ENCODE measurements at places on chromosomes 7 and 10. TPM values are rescaled to one million over a fixed set of nuclear protein-coding genes. Genes with fewer than 3 reads are reported as not detected.

The CARD11 gene
- total RNA-seq = 120 TPM

The CPED1 gene
- total RNA-seq = not detected

The SORCS1 gene
- not detected for total RNA-seq

The CAMK1D gene
- total RNA-seq = 6.8 TPM

The NODAL gene
- total RNA-seq = not detected

DNA sequence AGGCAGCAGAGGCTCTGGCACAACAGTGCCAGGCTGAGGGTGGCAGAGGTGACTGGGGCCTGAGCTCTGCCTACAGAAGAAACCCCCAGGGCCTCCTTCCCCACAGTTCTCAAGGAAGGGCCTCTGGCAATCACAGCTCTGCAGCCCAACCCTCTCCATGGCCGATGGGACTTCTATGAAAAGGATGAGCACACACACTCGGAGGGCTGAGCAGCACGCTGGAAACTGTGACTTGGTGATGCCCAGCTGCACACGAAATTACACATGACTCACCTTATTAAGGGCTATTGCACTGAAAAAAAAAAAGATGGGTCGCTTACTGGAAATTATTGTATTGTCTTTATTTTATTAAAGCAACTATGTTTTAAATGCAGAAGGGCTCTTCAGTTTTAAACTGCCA lies 42.9 kb upstream of the LRRC18 start:
- no peak overlapping the region for H3K27ac ChIP-seq
- H3K36me3 ChIP-seq = no peaks in the 10 kb centered on the region
- no peaks in the 10 kb centered on the region for H3K4me1 ChIP-seq
- no peak overlapping the region for H3K4me3 ChIP-seq
- DNase-seq = no peak

GRCh38 chr7:101124376-101125056 lies 2.4 kb upstream of the SERPINE1 start:
- H3K27ac ChIP-seq = peak overlapping the region; percentile 82
- peaks cover 44% of the 10 kb centered on the region for H3K4me1 ChIP-seq
- peaks cover 47% of the 10 kb centered on the region for H3K27me3 ChIP-seq

DNA sequence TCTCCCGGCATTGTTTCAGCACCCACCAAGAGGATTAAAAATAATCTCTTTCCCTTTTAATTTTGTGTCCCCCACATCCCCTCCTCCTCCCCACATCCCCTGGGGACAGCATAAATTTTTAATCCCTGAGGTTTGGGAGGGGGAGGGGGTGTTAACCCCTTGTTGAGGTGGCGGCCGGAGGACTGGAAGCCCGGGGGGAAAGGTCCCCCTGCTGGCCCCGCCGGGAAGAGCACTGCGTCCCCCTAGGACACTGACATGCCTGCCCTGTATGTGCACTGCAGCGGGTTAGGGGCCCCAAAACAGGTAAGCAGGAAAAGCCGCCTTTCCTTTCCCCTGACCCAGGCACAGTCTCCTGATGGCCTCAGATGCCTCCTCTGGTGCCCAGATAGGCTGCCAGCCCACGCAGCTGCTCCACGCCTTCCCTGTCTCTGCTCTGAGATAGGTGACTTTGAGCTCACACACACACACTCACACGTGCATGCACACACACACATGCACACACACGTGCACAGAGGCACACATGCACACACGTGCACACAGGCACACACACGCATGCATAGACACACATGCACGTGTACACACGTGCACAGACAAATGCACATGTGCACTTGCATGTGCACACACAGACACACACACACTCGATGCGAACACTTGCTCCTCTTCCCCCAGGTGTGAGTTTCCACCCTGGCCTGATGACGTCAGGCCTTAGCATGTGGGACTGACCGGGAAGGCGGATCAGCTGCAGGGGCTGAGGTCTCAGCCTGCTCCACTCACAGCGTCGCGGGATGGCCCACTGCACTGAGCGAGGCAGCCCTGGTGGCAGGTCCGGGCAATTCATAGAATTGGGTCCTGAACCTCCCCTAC lies 12.3 kb downstream of the CNPY1 start:
- H3K4me1 ChIP-seq = peaks cover 11% of the 10 kb centered on the region
- no peak overlapping the region for H3K27ac ChIP-seq
- no peak overlapping the region for H3K4me3 ChIP-seq
- H3K36me3 ChIP-seq = no peaks in the 10 kb centered on the region

DNA sequence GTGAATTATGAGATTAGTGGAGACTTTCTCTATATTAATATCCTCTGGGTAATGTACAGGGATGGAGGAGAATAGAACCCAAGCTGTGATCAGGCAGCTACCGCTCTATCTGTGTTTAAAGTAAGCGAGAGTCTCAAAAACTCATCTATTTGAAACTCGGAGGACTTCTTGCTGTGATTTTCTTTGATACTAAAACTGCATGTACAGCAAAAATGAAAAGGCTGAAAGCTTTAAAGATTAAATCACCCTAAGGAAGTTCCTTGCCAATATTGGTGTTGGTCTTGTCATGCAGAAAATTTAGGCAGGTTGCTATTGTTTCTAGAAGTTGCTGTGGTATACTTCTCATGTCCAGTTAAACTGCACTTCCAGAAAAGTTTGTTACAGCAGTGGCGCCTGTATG lies 110.8 kb downstream of the DNAH11 start:
- H3K27me3 ChIP-seq = peaks cover 4% of the 10 kb centered on the region
- no peak overlapping the region for H3K27ac ChIP-seq
- no peak for DNase-seq
- no peaks in the 10 kb centered on the region for H3K36me3 ChIP-seq
- no peaks in the 10 kb centered on the region for H3K4me1 ChIP-seq
- H3K4me3 ChIP-seq = no peak overlapping the region

DNA sequence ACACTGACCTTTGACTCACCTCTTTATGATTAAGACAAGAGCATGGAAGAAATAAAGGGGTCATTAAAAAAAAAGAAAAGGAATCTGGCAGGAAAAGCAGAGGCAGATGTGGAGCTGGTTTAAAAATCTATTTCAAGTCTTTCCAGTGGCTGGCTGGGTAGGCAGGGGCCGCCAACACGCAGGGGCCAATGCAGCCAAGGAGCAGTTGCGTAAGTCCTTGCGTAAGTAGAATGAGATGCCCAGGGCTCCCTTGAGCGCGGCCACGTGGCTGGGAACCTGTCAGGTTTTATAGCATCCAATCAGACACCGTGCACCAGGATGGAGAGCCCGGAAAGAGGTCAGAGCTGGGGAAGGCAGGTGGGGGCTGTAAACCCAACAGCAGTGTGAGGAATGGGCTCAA lies 123.8 kb upstream of the INSYN2A start:
- H3K36me3 ChIP-seq = no peaks in the 10 kb centered on the region
- H3K4me1 ChIP-seq = no peaks in the 10 kb centered on the region
- H3K27ac ChIP-seq = no peak overlapping the region
- no peak overlapping the region for H3K4me3 ChIP-seq

DNA sequence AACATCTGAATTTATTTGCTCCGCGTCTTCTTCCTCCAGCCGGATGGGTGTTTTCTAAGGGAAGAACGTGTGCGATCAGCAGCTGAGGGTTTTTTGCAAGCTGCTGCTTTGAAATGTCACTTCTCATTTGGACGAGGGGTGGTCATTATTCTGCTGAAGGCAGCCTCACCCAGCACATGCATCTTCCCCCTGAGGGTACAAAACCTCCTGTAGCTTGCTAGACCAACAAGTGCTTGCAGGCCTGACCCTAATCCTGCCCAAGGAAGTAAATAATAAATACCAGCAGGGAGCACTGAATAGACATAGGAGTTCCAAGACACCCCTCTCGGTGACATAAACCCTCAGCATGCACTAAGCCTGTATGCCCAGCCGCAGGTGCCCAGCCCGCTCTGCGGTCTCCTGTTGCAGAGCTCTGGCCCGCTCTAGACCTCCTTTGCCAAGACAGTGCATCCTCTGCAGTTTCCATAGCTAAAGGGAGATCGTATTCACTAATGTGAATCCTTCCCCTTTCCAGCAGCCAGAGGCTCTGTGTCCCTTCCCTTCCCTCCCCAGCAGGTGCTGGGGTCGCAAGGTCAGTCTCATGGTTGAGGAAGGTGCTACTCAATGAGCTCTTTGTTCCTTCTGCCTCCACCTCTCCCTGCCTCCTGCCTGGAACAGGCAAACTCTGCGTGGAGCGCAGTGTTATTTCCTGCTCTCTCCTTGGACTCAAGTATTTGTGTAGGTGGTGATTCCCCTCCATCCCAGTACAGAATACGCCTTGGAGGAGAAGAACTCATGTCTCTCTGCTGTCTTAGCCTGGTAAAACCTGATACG lies 36.6 kb downstream of the SBDS start:
- H3K27ac ChIP-seq = no peak overlapping the region
- H3K4me1 ChIP-seq = no peaks in the 10 kb centered on the region
- no peaks in the 10 kb centered on the region for H3K27me3 ChIP-seq
- peaks cover 40% of the 10 kb centered on the region for H3K36me3 ChIP-seq
- H3K4me3 ChIP-seq = no peak overlapping the region

- H3K4me3 ChIP-seq = no peak overlapping the region
- H3K4me1 ChIP-seq = no peaks in the 10 kb centered on the region
- DNase-seq = no peak
- H3K27me3 ChIP-seq = peaks cover 2% of the 10 kb centered on the region
These were observed 23.7 kb upstream of the ELFN1 start for GRCh38 chr7:1646391-1646790.

- H3K4me3 ChIP-seq = no peak overlapping the region
- DNase-seq = no peak
- no peaks in the 10 kb centered on the region for H3K36me3 ChIP-seq
- H3K27me3 ChIP-seq = no peaks in the 10 kb centered on the region
- H3K4me1 ChIP-seq = no peaks in the 10 kb centered on the region
- no peak overlapping the region for H3K27ac ChIP-seq
These were observed 56.7 kb downstream of the ZMYND11 start for GRCh38 chr10:191703-192518.

DNA sequence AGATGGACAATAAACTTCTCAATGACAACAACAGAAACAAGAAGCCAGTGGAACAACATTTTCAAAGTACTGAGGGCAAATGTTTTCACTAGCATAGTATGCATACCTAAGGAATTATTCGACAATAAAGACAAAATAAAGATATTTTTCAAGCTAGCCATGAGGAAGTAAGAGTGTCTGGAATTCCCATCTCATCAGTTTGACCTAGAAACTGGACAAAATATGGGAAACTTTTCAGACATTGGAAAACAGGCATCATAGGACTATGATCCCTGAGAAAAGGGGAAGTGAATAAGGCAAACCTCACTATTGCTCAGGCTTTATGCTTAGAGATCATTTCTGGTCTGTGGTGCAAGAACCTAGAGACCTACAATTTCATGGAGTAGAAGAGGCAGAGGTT lies 86.3 kb downstream of the OAT start:
- H3K4me1 ChIP-seq = peaks cover 7% of the 10 kb centered on the region
- no peak overlapping the region for H3K4me3 ChIP-seq
- no peaks in the 10 kb centered on the region for H3K36me3 ChIP-seq
- no peak overlapping the region for H3K27ac ChIP-seq
- DNase-seq = no peak
- H3K27me3 ChIP-seq = peaks cover 8% of the 10 kb centered on the region

DNA sequence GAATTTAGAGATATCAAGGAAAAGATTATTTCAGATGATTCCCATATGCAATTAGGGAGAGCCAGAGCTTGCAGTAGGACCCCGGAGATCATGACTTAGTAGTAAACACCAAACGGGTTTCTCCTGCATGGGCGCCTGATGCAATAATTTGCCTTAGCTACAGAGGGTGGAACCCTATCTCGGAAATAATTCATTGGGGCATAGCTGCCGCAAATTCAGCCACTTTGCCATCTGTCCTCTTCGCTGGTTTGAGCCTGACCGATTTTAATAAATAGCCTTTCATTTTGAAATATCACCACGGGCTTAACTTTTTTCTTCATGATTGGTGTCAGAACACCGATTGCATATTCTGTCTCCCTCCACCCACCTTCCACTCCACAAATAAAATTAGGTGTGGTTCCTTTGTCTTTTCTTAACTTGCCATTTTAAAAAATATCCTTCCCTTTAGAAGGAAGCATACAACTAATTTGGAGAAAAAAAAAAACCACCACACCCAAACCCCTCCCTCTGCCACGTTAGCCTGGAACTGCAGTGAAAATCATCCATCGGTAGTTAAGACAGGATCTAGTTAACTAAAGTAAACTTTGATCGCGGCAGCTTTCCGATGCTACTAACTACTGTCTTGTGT lies 1.4 kb downstream of the GARS1 start:
- peak overlapping the region; percentile 99 for H3K27ac ChIP-seq
- no peak for DNase-seq
- no peaks in the 10 kb centered on the region for H3K27me3 ChIP-seq
- H3K4me3 ChIP-seq = peak overlapping the region; percentile 99
- peaks cover 45% of the 10 kb centered on the region for H3K36me3 ChIP-seq

DNA sequence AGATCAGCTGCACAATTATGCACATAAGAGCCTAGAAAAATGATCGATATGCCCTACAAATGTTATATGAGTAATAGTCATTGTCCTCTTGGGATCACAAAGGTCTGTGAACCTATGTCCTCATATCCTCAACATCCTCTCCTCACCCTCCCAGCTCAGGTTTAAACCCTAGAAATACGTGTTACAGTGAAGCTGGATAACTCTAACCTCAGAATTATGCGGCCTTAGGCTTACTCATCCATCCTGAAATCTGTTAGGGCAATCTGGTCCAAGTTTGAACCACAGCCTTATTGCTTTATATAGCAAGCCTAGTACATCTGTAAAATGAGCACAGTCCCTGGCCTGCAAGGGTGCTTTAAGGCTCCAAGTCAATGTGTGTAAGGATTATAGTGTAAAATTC lies 84.2 kb upstream of the FRMD4A start:
- no peak overlapping the region for H3K27ac ChIP-seq
- no peak overlapping the region for H3K4me3 ChIP-seq
- DNase-seq = no peak

DNA sequence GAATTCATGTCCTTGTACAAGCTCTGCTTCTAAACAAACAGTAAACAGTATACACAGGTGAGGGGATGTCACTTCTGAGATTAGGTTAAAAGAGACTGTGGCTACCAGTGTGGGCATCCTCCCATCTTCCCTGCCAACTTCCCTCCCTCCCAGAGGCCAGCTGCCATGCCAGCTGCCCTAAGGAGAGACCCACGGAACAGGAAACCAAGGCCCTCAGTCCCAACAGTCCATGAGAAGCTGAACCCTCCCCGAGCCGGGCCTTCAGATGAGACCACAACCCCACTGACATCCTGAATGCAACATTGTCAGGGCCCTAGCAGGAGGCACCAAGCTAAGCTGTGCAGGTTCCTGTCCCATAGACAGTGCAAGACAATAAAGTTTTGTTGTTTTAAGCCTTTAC lies 106.1 kb downstream of the CTBP2 start:
- H3K36me3 ChIP-seq = no peaks in the 10 kb centered on the region
- DNase-seq = no peak
- H3K4me3 ChIP-seq = no peak overlapping the region
- H3K27ac ChIP-seq = no peak overlapping the region

DNA sequence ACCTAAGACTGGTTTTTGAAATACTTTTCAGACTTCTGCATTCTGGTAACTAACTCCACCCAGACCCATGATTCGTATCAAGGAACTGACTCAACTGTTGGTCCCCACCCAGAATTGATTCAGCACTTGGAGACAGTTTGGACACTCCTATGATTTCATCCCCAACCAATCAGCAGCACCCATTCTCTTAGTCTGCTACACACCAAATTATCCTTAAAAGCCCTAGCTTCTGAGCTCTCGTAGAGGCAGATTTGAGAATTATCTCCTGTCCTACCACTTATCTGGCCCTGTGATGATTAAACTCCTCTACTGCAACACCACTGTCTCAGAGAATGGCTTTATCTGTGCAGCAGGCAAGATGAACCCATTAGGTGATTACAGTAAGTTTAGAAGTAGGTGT lies 7.7 kb upstream of the GSTO1 start:
- no peak for DNase-seq
- peaks cover 10% of the 10 kb centered on the region for H3K4me1 ChIP-seq
- peaks cover 2% of the 10 kb centered on the region for H3K36me3 ChIP-seq
- H3K4me3 ChIP-seq = no peak overlapping the region
- peaks cover 15% of the 10 kb centered on the region for H3K27me3 ChIP-seq

All from activated T-helper 1 cell treated with anti-CD3 and anti-CD28 coated beads, Interleukin-12 subunit alpha, Interleukin-12 subunit beta, Interleukin-2, Interleukin-4 antibody, amounts not matched to agents 30 ng/mL and 10 ng/mL and 1 ng/mL, durations not matched to agents 14 hours and 24 hours and 36 hours (primary cell).